ENCODE measurements at places on chromosomes 16 and 17. TPM values are rescaled to one million over a fixed set of nuclear protein-coding genes. Genes with fewer than 3 reads are reported as not detected.

DNA sequence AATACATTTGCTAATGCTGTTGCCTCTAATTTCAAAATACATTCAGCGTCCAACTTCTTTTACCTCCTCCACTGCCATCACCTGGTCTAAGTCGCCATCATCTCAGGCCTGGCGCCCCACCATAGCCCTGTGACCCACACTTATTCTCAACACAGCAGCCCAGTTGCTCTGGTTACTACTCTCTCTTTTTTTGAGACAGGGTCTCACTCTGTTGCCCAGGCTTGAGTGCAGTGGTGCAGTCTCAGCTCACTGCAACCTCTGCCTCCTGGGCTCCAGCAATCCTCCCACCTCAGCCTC is 7.5 kb upstream of the NKD1 start:
- DNase-seq: no peak

NTN1 gene
- 167 TPM for total RNA-seq

DNA sequence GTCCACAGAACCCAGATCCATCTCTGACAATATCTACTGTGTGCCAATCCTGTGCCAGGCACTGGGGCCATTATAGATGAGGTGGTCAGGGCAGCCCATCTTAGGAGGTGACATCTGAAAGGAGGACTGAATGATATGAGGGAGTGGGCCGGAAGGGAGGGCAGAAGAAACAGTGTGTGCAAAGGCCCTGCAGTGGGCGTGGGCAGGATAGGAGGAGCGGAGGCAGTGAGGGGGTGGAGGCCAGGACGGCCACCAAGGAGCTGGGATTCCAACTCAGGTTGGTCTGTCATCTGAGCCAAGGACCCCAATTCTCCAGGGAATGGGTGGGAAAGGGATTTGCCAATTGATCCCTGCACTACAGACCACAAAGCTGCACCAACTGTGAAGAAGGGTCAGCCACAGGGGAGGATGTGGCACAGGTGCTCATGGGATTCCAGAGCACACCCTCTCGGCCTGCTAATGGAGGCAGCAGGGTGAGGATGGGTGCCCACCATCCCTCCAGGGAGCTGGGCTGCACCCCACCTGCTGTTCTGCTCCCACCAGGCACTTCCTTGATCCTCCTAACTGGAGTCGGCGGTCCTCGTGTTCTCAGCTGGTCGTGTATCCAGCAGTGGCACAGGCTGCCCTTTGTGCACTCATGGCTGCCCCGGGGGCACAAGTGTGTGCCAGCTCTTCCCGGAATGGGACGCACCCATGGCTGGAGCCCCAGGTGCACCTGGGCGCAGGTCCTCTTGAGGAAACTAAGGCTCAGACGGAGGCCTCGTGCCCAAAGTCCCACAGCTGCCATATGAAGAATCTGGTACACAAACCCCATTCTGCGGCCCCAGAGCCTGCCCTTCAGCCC is 9.6 kb downstream of the SREBF1 start:
- no peak for DNase-seq

ABCC12 gene
- total RNA-seq: not detected

DNA sequence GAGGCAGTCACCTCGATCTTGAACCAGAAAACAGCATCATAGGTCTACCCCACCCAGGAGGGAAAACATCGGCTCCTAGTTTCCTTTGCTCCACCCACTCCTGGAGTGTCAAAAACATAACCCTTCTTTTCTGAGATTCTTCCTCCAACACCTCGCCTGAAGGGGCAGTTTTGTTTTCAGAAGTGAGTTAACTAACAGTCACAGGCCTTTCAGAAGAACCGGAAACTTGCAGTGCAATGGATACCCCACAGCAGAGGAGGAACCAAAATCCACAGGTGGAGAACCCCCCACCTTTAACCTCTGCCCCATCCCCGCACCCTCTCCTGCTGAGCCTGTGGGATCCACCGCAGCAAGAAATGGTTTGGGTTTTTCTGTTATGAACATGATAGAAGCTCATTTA is 7.8 kb upstream of the TEX2 start:
- DNase-seq: no peak

IL17C gene
- total RNA-seq: not detected

AIPL1 gene
- not detected for total RNA-seq

DNA sequence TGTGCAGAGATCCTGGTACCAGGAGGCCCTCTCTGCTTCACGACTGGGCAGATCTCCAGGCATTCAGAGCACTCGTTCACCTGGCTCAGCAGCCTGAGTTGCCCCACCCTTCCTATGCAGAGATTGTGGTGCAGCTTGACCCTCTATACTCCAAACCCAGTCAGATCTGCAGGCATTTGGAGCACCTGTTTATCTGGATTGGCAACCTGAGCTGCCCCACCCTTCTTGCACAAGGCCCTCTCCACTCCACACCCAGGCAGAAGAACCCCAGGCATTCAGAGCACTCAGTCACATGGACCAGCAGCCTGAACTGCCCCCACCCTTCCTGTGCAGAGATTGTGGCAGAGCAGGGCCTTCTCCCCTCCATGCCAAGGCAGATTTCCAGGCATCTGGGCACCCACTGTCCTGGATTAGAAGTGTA is 88.4 kb upstream of the CDH5 start:
- DNase-seq: no peak

ZNF267 gene
- total RNA-seq: 8.5 TPM

CLEC18A gene
- total RNA-seq: 0.24 TPM

GRCh38 chr16:56289416-56289815 is 98.1 kb downstream of the GNAO1 start:
- DNase-seq: no peak

P2RX5 gene
- total RNA-seq: 7.7 TPM

- no peak for DNase-seq
These were observed 4.0 kb upstream of the BRD7 start for GRCh38 chr16:50372611-50373344.

EVPL gene
- 0.39 TPM for total RNA-seq

DNA sequence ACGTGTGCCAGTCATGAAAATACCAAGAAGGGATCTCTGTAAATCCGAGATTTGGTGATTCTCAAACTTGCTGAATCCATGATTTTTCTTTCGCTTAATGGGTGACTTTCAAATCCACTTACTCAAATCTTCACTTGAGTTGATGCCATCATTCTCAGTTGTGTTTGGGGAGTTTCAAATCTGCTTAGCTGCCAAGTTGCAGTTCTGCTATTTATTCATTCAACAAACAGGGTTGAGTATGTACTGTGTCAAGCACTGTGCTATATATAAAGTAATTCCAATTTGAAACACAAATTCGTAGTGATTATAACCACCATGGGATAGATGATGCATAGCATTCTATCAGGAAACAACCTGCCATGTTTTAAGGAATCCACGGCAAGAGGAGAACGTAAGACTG is 394.3 kb downstream of the CDH13 start:
- DNase-seq: no peak

ATAD5 gene
- 1.2 TPM for total RNA-seq

KRT23 gene
- total RNA-seq: not detected

DNA sequence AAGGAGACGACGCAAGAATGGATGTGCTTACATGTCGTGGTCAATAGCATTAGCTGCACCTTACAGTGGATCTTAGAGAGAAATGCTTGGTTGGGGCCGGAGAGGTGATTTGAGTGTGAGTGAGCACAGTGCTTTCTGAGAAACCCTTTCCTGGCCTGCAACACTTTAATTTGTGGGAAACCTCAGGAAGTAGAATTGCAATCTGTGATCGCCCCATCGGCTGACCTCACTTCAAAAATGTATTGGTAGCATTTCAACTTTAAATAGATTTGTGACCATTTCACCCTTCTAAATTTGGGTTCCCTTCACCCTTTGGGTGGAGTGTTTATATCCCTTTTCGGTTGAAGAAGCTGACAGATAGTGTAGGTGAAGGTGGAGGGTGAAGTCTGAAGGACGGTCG is 13.2 kb downstream of the PRKCB start:
- no peak for DNase-seq

- no peak for DNase-seq
These were observed 17.8 kb downstream of the ACTG1 start for GRCh38 chr17:81494626-81495377.

DNA sequence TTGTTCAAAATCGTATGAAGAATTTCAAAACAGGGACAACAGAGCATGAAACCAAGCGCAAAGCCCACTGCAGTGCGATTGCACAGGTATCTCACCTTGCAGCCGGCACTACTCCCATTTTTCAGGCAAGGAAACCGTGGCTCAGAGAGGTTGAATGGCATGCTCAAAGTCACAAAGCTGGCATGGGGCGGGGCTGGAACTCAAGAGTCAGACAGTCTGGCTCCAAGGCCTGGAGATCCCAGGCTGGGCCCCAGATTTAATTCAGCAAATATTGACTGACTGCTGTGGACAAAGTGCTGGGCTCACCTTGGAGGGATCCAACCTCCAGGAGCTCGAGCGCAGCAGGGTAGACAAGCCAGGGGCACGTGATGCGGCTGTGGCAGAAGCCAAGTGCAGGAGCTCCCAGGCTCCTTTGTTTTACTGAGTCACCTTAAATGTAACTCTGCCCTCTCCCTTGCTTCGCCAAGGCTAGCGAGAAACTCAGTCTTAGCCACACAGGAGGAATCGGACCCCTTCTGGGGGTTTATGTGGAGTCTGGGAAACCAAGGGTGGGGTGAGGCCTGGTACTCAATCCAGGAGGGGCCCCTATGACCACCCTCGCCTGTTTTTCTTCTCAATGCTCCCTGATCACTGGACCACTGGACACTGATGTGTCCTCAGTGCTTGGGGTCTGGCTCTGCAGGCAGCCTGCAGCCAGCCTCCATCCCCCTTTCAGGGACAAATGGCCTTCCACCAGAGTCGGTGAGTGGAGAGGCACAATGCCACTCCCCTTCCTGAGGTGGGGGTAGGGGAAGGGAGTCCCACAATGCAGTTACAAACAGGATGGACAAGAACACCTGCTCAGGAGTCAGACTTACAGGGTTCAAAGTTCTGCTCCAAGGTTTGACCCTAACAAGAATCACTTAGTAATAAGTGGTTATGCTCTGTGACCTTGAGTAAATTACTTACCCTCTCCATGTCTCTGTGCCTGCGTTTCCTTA is 3.9 kb upstream of the SPATA20 start:
- DNase-seq: no peak

SNX20 gene
- 2.0 TPM for total RNA-seq

Data from left cardiac atrium (tissue), 4 donors.